Left ventricle myocardium inferior (tissue), 1 donor: ENCODE measurements at places on chromosomes 4 and X.
A peak's percentile ranks its signal among the peaks of the same experiment; 100 is the strongest.

DNA sequence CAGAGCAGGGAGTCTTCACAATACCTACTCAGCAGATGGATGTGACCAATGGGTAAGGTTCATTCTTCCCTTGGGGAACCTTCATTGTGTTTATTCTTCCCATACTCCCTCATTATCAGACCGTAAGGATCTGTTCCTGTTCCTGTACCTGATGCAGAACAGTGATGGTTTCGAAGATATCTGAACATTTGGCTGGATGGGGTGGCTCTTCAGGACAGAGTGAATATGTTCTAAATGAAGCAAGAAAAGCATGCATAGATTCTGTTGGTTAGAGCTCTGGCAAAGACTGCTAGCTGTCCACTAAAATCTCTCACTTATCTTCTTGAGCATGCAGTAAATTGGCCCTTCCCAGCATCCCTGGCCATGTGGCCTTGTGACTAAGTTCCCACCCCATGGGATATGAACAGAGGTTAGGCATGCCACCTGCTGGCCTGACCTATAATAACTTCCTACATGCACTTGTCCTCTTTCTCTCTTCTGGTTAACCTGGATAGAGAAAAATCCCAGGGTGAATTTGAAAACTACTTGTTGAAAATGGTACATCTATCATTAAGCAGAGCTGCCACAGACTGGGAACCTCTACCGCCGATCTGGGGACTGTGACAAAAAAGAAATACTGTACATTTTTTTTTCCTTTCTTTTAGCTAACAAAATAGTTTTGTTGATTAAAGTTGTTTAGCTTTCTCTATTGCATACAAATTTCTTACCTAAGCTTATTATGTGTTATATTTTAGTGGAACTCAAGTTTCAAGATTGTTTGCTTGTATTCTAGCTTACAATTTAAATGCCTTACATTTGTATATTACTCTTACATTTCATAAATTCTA lies 60.0 kb upstream of the BANK1 start:
- peak; percentile 33 for DNase-seq

GRCh38 chr4:24143741-24144140 lies 253.9 kb upstream of the PPARGC1A start:
- DNase-seq = no peak

GRCh38 chr4:153068751-153069150 lies 132.6 kb downstream of the FHDC1 start:
- no peak for DNase-seq

DNA sequence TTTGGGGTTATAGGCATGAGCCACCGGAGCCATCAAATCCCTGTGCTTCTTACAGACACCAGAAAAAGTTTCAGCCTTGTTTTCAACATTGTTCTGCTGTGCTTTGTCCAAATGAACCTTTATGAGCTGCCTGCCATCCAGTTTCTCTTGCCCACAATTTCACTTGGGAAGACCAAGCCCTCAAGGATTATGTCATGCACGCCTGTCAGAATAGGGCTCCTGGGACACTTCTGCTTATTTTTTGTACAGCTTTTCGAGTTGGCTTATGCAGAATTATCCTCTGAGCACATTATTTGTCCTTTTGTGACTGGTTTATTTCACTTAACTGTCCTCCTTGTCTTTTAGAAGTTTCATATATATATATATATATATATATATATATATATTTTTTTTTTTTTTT lies 16.2 kb downstream of the UBE2K start:
- no peak for DNase-seq

DNA sequence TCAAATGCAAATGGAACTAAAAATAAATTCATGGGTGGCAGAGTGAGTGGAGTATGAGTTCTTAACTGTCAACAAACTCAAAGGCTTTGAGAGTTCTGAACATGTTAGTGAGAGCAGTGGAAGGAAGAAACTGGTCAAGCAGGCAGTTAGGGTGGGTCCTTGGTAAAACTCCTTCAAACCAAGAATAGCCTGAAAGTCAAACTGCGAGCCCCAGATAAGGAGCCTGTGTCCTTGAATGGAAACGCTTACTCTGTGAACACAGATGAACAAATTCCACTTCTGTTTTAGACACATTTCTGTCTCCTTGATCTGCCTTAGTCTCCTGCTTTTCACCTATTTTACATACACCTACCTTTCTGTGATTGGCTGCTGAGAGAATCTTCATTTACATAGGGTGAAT lies 129.4 kb upstream of the PCDH18 start:
- DNase-seq = no peak

- no peak for DNase-seq
These were observed 72.8 kb downstream of the SLC9A7 start for GRCh38 chrX:46686003-46686645.

- DNase-seq = peak; percentile 36
These were observed 81.7 kb upstream of the STOX2 start for GRCh38 chr4:183823434-183823833.

DNA sequence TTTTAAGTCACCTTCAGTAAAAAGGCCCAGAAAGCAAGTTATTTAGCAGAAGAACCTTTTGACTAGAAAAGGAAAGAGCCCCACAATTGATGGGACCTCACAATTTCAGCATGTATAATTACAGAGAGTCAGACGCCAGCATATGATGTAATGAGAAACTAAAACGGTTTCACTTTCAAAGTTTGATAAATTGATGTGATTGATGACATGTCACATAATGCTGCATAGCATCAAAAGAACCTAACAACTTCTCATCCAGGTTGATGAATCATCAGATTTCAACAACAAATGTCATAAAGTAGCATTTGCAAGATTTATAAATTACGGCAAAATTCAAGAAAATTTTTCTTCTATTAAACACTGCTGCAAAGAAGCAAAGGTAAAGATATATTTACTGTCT lies 3.9 kb upstream of the GAR1 start:
- no peak for DNase-seq

GRCh38 chrX:99184153-99184552 lies 1225.9 kb downstream of the PCDH19 start:
- DNase-seq = no peak

GRCh38 chr4:141543176-141543575 lies 93.2 kb upstream of the IL15 start:
- DNase-seq = no peak

GRCh38 chr4:182917182-182918043 lies at the start of gene DCTD:
Gene DCTD (minus strand): TSS chr4:182917386. CDS start chr4:182915568, 1,818 bp downstream.
- DNase-seq = peak; percentile 84

- DNase-seq = no peak
These were observed 85.6 kb downstream of the ZNF674 start for GRCh38 chrX:46459603-46460002.

- no peak for DNase-seq
These were observed 35.9 kb downstream of the ANTXR2 start for GRCh38 chr4:80036949-80037685.

GRCh38 chr4:164874789-164875188 lies 2.2 kb upstream of the APELA start:
- no peak for DNase-seq

GRCh38 chr4:100269446-100269845 lies 79.2 kb upstream of the DDIT4L start:
- DNase-seq = no peak

- no peak for DNase-seq
These were observed 52.5 kb downstream of the HMGB2 start for GRCh38 chr4:173281406-173282255.

- DNase-seq = no peak
These were observed 450.0 kb downstream of the SPRY1 start for GRCh38 chr4:123846561-123846960.

DNA sequence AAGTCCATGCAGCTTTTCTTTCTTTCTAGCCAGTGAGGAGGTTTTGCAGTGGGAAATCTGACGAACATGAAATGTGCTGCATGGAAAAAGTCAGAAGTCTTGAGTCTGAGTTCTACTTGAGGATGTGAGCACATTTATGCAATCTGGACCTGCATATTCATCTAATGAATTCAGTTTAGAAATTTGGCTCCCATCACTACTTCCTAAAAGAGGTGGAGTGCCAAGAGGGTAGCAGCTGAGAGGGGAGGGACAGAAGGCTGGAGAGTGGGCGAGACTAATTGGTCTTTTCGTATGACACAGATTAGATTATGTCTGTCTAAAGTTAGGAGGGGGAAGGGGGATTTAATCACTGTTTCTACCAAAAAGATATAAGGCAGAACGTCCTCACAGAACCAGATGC lies 535.9 kb downstream of the IQCM start:
- DNase-seq = no peak

DNA sequence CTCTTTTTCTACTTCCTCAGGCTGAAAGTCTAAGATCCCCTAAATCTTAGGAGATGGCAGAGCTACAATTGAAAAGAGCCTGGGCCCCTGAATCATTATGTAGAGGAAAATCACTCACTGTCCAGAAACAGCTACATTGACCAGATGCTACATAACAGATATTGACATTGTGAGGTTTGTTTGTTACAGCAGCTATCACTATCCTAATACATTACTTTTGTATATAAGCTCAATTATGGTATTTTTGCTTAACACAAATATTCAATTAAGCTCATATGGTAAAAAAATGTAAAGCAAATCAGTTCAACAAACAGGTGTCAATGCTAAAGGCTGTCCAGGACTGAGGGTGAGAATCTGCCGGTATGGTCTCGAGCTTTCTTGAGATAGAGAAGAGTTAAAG lies 89.4 kb downstream of the LDB2 start:
- no peak for DNase-seq

GRCh38 chr4:29588617-29589016 lies 1131.6 kb upstream of the PCDH7 start:
- no peak for DNase-seq

GRCh38 chr4:164949448-164950143 lies 27.9 kb downstream of the TRIM61 start:
- DNase-seq = no peak

DNA sequence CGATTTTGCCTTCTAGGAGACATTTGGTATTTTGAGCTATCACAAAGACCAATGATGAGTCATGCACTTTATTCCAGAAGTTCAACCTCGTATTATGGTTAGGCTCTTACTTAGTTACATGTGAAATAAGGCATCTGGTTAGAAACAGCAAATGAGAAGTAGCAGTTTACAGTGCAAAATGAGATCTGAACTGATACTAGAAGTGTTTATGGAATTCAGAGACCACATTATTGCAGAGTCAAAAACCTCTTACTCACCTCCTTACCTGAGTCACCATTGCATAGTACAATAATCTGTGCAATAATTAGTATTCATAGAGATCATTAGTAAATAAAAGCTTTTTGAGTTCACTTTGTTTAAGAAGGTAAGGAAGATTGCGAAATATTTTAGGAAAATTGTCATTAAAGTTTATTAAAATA lies 38.7 kb downstream of the SEC24B start:
- DNase-seq = no peak

GRCh38 chr4:629636-629914 lies 4.2 kb downstream of the PDE6B start:
- no peak for DNase-seq

GRCh38 chr4:112189754-112190153 lies 41.8 kb upstream of the AP1AR start:
- no peak for DNase-seq

DNA sequence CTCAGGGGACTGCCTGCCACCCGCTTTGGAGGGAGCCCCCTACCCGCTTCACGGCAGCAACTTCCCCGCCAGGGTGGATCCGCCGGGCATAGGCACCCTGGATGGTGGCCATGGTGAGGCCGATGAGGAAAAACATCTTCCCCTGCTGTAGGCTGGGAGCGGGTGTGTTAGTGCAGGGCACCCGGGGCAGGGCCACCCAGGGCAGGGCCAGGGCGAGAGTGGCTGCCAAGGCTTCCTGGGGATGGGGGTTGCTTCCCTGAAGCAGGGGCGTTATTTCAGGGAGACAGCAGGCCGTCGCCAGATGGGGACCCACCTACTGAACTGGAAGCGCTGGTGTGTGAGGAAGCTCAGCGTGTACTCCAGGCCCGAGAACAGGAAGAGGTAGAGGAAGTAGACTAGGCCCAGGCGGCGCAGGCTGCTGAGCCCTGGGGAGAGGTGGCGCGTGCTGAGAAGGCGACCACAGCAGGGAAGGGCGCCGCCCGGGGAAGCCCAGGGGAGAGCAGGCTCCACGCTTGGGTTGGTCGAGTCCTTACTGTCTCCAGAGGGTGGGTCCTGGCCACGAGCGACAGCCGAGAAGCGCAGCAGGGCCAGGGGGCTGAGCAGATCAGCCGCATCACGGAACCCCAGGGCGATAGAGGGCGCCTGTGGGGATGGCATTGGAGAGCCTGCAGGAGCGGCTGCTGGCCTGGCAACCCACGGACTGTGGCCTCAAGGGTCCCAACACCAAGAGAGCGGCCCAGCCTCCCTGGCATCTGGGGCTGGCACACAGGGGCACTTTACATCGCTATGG lies 31.5 kb downstream of the NOP14 start:
- DNase-seq = peak; percentile 78

GRCh38 chr4:176769514-176769913 lies 23.2 kb downstream of the VEGFC start:
- DNase-seq = no peak

- DNase-seq = no peak
These were observed 145.1 kb downstream of the COL4A5 start for GRCh38 chrX:108584617-108585211.

DNA sequence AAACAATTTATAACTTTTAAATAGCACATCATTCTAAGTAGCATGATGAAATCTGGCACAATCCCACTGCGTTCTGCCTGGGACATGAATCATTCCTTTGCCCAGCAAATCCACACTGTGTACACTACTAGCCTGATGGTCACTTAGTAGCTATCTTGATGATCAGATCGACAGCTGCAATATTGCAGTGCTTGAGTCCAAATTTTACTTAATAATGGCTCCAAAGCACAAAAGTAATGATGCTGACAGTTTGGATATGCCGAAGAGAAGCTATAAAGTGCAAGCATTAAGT lies 86.6 kb upstream of the NPNT start:
- no peak for DNase-seq

- DNase-seq = no peak
These were observed 17.7 kb upstream of the SLC39A8 start for GRCh38 chr4:102362922-102363432.

DNA sequence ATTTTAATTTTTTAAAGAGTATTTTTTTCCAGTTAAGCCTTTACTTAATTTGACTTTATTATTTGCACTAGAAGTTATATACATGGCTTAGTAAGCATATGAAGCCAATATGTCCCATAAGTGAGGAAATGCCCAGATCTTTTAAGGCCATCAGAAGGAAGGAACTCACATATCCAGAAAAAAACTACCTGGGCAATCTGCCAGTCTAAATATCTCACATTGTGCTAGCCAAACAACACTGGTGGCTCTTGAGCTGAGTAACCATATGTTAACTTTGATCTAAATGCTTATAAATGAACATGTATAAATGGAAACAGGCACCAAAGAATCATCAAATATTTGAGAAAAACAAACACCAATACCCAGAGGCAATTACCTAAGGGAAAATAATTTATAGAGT lies 138.6 kb upstream of the APOOL start:
- no peak for DNase-seq

DNA sequence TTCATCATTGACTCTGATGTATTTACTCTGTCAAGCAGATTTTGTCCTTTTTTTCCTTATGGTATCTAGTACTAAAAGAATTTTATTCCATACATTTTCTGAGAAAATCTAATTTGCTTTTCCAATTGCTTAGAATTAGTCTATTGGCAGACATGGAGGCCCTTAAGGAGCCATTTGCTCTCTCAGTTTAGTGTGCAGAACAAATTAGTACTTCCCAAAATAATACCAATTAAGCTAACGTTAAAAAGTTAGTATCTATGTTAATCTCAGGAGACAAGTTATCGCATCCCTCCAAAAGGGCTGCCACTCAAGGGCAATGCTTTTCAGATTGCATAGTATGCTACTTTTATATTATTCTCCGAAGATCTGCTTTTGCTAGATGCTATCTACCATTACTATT lies 47.7 kb downstream of the PDHA2 start:
- DNase-seq = no peak
